ENCODE measurements at places on chromosomes 4 and X. TPM values are rescaled to one million over a fixed set of nuclear protein-coding genes. Genes with fewer than 3 reads are reported as not detected.

Gene CFP
- total RNA-seq: 0.62 TPM

Gene NAT8L
- total RNA-seq: 11.4 TPM

Gene HAUS3
- 37.4 TPM for total RNA-seq

Gene VCX3B
- not detected for total RNA-seq

Gene SSX1
- total RNA-seq: not detected

Gene PHOX2B
- total RNA-seq: not detected

Gene FMR1NB
- not detected for total RNA-seq

Gene DMP1
- total RNA-seq: 0.16 TPM

- no peak for DNase-seq
These were observed 53.2 kb downstream of the USO1 start for GRCh38 chr4:75777589-75777988.

DNA sequence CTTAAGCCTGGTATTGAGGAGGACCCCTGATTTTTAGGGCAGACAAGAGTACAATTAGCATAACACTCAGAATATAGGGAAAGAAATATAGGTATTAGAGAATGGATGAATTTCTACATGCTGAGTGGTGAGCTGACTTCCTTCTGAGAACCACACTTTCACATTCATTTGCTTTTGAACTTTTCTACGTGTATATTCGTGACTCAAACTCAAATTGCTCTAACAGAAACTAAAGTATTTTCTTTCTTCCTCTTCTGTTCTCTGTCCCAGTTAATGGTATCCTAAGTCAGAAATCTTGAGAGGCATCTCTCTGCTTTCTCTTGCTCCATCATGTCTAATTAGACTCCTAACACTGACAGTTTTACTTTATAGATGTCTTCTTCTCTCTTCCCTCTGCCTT, 103.2 kb upstream of the CITED1 start:
- no peak for DNase-seq

- no peak for DNase-seq
These were observed 32.9 kb downstream of the LAMTOR3 start for GRCh38 chr4:99861120-99861905.

- DNase-seq: no peak
These were observed 6.5 kb upstream of the MRPL1 start for GRCh38 chr4:77856152-77856551.

GRCh38 chr4:99651811-99652485, 5.7 kb downstream of the C4orf54 start:
- DNase-seq: no peak

- no peak for DNase-seq
These were observed 46.8 kb downstream of the CRLF2 start for GRCh38 chrX:1165535-1166196.

DNA sequence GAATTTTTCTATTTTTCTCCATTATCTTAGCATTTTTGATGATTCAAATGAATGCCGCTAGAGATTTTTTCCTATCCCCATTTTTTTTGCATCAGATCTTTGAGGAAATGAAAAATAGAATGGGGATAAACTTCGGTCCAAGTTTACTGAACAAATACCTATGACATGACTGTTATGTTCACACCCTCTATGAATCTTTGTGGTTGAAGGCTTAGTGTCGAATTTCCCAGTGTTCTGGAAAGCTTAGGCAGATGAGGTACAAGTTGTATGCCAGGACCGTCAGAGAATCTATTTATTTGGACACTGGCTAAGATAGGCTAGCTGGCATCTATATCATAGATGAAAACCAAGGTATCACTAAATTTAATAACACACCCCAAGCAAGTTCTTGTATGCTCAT, 123.4 kb downstream of the SPCS3 start:
- no peak for DNase-seq

DNA sequence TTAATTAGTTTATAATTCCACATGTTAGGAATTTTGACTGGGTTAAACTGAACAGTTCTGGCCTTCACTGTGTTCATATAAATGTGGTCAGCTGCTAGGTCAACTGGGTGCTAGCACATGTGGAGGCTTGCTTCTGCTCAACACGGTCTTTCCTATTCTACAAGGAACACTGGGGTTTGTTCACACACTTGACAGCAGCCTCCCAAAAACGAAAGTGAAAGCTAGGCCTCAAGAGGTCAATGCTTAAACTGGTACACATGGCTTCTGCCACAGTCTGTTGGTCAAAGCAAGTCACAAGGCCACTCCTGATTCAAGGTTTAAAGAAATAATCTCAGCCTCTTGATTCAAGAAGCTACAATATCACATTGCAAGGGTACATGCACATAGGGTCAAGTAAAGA, 126.5 kb downstream of the QDPR start:
- DNase-seq: peak; percentile 2

- DNase-seq: no peak
These were observed 86.3 kb downstream of the CDS1 start for GRCh38 chr4:84669201-84669600.

GRCh38 chr4:86300516-86300915, 59.3 kb downstream of the MAPK10 start:
- no peak for DNase-seq

DNA sequence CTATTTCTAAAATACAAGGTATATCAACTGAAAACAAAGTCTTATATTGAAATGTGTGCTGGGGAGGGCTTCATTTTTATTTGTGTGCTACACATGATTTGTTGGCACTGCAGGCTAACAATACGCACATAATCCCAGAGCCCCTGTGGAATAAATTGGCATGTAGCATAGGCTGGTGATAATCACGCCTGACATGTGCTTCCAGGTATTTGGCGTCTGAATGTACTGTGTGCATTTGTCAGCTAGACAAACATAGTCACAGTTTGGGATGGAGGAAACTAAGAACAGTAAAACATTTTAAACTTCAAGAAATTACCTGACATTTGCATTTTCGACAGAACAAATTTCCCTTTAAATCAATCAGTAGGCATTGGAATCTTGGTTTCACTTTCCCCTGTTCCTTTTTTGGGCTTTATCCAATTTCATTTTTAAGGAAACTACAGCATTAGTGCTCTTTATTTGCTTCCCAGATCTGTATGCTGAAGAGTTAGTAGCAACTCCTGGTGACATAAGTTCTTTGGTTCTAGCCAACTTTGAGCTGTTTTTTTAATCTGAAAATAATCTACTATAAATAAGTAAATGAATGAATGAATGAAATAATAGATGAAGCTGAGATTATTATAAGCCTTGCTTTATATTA, 472.3 kb downstream of the PDHA2 start:
- DNase-seq: no peak

DNA sequence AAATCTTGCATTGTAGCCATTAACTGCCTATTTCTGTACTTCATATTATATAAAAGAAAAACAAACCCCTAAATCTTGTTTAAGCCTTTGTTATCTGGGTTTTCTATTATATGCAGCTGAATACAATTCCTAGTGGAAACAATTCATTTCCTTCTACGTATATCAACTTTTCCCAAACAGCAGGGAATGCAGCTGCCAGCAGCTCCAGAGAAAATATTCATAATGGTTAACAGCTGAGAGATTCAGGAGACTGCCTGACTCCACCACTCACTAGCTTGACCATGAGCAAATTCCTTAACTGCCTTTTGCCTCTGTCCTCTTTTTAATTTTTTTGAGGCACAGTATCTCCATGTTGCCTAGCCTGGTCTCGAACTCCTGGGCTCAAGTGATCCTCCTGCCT, 146.2 kb downstream of the SPATA18 start:
- no peak for DNase-seq

GRCh38 chr4:3202836-3203820, 45.8 kb upstream of the MSANTD1 start:
- no peak for DNase-seq

DNA sequence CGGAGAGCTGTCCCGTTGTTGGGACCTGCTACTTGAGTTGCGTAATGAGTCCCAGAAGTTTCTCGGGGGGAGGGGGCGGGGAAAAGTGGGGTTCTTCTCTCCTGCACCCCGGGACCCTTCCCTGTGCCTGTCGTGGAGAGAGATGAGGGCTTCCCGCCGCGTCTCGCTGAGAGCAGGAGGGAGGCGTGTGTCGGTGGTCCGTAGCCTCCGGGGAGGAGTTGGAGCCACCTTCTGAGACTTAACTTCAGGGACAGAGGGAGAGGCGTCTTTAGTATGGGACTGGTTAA, 698 bp downstream of the AFF1 start:
- DNase-seq: no peak

- DNase-seq: no peak
These were observed 28.6 kb downstream of the STAP1 start for GRCh38 chr4:67587156-67587555.

DNA sequence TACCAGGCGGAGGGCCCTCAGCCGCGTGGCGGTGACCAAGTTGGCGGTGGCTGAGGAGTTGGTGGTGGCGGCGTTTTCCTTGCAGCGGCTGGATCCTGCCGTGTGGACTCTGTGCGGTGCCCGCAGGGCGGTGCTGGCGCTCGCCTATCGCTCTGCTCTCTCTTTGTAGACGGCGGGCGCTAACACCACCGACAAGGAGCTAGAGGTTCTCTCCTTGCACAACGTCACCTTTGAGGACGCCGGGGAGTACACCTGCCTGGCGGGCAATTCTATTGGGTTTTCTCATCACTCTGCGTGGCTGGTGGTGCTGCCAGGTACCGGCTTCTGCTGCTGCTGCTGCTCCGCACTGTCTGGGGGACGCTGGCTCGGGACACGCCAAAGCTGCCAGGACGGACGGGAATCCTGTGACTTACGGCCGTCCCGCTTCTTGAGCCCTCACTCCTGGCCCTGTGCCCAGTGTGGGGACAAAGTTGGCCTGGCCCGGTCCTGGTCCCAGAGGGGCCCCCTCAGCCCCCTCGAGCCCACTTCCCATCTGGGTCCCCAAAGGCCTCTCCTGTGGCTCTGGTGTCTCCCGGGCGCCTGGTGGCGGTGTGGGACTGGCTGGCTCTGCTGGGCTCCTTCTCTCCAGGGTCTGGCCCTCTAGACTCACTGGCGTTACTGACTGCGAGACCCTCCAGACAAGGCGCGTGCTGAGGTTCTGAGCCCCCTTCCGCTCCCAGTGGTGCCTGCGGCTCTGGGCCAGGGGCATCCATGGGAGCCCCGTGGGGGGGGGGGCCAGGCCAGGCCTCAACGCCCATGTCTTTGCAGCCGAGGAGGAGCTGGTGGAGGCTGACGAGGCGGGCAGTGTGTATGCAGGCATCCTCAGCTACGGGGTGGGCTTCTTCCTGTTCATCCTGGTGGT, 10.7 kb downstream of the FGFR3 start:
- DNase-seq: no peak

DNA sequence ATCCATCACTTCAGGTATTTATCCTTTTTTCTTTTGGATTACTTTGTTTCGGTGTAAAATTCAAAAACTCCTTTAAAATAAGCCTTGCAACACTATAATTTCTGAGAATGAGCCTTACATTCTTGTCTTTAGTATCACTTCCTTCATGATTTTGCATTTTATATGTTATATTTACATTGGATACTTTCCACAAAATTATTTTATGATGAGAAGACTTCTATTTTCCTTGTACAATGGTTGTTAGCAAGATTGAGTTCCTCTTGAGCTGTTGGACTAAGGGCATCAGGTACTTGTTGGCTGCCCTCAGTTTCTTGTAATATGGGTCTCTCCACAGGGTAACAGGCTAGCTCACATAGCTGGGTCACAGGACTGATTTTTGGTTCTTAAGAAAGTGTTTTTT, 22.7 kb upstream of the HPGDS start:
- no peak for DNase-seq

DNA sequence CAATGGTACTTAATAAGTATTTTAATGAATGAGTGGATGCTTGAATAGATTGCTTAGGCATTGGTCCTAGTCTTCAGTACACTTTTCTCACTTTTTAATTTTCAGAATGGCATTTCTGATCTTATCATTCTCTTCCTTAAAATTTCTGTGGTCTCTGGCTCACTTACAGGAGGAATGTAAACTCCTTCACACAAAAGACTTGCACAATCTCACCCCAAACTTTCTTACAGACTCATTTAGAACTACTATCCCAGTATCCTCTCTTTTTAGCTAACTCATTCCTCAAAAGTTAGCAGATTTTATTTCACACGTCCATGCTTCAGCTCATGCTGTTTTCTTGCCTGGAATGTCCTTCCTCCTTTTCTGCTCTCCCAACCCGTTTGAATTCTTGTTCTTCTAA, 350.1 kb downstream of the GRXCR1 start:
- DNase-seq: no peak

GRCh38 chrX:119549327-119550016, 15.7 kb downstream of the STEEP1 start:
- no peak for DNase-seq

- DNase-seq: no peak
These were observed 62.2 kb upstream of the GPR78 start for GRCh38 chr4:8517946-8518345.

- no peak for DNase-seq
These were observed 117.9 kb downstream of the INPP4B start for GRCh38 chr4:142728233-142728632.

GRCh38 chr4:183403486-183403885, 41.0 kb upstream of the CDKN2AIP start:
- DNase-seq: no peak

GRCh38 chrX:10010686-10011085, 43.5 kb downstream of the CLDN34 start:
- no peak for DNase-seq

DNA sequence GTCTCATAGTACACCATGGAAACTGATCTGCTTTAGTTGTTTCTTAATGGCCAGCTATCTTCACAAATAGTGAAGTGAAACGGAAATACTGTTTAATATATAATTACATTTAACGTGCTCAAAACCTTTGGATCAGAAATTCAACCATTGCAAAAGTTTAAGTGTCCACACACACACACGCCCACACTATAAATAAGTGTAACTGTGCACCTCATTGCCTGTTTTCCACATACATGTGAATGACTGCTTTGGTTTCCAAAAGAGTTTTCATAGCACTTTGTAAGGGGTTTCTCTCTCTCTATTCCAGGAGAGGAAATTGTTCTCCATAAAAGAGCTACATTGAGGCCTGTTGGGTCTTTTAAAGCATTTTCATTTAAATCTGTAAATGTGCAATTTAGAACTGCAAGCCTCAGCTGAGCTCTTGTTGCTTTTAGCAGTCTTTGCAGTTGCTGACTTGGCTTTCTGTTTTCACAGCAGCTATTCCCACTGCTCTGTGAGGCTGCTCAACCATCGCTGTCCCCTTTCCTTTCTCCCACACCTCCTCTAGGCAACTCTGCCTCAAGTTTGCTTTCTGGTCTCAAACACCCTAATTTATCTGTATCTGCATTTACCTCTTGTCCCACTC, 94.5 kb downstream of the RAPGEF2 start:
- peak; percentile 19 for DNase-seq

DNA sequence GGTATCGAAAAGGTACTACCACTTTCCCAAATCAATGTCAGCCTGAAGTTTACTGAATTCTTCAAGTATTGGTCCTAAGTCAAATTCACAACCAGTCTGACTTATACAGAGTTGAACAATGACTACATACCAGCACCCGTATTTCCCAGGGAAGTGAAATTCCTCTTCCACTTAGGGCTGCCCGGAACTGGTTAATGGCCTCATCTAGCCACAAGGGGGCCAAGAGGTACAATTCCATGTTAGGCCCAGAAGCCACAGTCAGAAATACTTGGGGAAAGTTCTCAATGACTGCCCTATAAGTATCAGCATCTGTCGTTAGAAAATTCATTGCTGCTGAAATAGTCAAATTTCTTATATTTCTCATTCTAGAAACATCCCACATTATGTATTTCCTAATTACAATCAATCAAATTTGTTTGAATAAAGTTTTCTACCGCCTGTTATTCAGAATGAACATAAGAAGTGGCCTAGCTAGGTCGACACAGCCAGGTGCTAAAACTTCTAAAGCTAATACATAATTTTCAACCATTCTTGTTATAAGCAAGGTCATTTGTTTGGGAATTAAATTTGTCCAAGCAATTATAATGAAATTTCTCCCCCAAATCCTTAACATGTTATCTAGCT, 5.6 kb upstream of the PCDH7 start:
- no peak for DNase-seq
